ENCODE measurements at places on chromosomes 3 and 15.

GRCh38 chr3:170137986-170138385 is 43.5 kb downstream of the PHC3 start:
- no peak for DNase-seq

DNA sequence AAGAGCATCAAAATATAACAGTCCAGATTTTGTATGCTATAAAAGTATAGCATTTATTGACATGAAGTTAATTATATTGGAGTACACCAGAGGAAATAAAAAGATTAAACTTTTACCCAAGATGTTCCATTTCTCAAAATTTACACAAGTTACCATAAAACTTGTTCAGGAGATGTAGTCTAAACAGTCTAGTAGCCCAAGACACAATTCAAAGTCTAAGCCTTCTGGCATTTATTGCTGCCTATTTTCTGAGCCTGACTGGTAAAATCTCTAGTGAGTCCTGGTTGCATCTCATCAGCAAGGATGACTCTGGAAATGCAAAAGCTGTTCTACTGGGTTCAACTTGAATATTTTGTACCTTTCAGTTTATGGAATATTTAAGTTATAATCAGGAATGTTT is 468.7 kb downstream of the PDCD6IP start:
- no peak for DNase-seq

DNA sequence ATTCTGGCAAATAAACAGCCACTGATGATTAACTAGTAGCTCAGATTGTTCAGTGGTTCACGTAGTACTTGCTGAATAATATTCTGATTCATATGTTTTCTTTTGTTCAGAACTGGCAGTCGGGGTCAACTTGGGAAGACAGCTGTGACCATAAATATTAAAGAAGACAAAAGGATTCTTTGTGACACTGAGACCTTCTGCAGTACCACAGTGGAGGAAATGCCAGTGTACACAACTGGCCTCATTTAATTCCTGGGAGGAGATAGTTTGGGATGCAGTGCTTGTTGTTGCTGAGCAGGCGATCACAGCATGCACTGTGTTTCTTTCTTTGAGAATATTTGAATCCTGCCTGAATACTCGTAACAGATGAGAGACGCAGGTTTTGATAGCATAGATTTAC is 26.7 kb upstream of the MCF2L2 start:
- no peak for DNase-seq

DNA sequence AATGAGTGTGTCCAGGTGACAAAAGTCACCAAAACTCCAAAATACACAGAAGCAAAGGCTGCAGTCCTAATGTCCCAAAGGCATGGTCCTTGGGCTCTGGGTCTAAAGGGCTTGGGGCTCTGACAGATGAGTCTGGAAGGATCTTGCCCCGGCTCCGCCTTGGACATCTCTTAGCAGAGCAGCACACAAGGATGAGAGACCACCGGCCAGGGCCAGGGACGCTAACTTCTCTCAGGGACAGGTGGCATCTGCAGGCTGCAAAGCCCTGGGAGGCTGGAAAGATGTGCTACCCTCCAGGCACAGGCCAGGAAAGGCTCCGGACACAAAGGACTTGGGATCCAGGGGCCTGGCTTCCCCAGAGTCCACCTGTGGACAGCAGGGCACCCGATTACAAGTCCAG is 14.1 kb upstream of the SHISA5 start:
- DNase-seq = no peak

GRCh38 chr3:157408499-157409149 is 28.0 kb upstream of the PTX3 start:
- no peak for DNase-seq

Measured in forelimb muscle (tissue), 1 donor.